Fibroblast of villous mesenchyme (primary cell): ENCODE measurements at places on chromosomes 11 and 22. TPM values are rescaled to one million over a fixed set of nuclear protein-coding genes. Genes with fewer than 3 reads are reported as not detected.

- peak; percentile 57 for DNase-seq
Observed at GRCh38 chr11:58576887-58577471, 1.3 kb upstream of the LPXN start.

DNA sequence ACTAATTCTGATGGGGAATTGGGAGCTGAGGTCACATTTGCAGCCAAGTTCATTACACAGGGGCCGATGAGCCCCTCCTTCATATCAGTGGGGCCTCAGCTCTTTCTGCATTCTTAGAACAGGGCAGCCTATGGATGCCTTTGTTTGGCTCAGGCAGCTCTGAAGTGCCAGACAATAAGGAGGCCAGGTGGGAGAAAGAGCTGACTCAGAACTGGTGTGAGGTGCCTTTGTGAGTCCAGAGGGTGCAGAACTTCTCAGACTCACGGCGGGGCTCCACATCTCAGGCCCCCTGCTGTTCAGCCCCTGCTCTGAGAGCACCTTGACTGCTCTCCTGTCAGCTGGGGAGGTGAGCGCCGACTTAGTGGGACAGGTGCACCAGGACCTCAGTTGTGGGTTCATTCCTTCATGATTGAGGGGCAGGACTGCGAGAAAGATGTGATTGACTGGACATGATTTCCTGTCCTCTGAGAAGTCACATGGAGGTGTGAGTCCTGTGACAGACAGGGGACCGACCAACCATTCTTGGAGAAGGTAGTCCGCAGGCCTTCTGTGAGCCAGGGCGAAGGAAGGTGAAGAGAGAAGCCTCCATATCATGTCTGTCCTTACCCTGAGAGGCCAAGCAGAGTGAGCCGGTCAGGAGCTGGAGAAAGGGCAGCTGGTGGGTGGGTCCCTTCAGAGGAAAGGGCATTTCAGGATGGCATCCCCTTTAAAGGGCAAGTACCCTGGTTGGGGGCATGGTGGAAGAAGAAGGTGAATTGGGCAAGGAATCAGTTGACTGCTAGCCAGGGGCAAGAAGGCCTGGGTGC lies 245.0 kb upstream of the TBCEL start:
- DNase-seq: no peak

The GTSE1 gene
- total RNA-seq: 7.4 and 10.4 TPM in 2 replicates

The UPK3A gene
- total RNA-seq: not detected in 2 replicates

GRCh38 chr11:34595391-34595790 lies 25.5 kb upstream of the EHF start:
- DNase-seq: no peak

DNA sequence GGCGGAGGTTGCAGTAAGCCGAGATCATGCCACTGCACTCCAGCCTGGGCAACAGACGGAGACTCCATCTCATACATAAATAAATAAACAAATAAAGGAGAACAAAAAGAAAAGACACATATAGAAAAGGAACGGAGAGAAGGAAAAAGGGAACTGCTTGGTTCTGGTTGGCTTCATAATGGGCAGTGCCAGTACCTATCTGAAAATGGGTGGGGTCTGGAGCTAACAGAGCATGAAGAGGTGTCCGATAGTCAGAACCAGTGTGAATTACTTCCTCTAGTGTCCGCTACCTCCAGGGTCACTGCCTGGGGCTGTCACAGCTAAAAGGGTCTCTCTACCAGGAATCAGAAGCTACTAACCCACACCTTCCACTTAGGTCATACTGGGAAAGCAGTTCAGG lies 27.2 kb upstream of the TTC28 start:
- DNase-seq: no peak

- DNase-seq: peak; percentile 50
Observed at GRCh38 chr11:86660088-86660487, 12.3 kb downstream of the ME3 start.

The MOGAT2 gene
- not detected in 2 replicates for total RNA-seq

The TMEM191B gene
- 1.3 and 2.3 TPM in 2 replicates for total RNA-seq

The CEND1 gene
- total RNA-seq: 0.43 and 0.64 TPM in 2 replicates

The PANX3 gene
- total RNA-seq: under 0.01 TPM in 1 of 2 replicates, not detected in the other

DNA sequence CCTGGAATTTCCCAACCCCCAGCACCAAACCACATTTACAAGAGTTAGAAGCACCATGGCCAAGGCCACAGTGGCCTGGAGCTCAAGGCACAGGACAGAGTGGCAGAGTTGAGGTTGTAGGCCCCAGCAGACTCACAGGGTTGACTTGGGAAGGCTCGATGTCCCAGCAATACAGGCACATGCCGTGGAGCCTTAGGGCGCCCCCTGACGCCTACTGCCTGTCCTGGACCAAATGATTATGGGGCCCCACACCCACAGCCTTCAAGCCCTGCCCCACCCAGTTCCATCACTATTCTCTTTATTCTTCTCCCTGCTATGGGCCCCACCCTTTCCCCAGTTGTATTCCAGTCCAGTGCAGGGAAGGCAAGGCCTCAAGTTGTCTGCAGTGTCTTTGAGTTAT lies at the start of gene CCDC179:
TSS of gene CCDC179 (minus strand) at position 234 of the 400 bp plus-strand sequence. CDS start at position 181, 53 bp downstream.
- no peak for DNase-seq

The TRAF6 gene
- 9.0 and 13.4 TPM in 2 replicates for total RNA-seq

- peak; percentile 64 for DNase-seq
Observed at GRCh38 chr22:44366372-44367300, 53.9 kb upstream of the SHISAL1 start.

DNA sequence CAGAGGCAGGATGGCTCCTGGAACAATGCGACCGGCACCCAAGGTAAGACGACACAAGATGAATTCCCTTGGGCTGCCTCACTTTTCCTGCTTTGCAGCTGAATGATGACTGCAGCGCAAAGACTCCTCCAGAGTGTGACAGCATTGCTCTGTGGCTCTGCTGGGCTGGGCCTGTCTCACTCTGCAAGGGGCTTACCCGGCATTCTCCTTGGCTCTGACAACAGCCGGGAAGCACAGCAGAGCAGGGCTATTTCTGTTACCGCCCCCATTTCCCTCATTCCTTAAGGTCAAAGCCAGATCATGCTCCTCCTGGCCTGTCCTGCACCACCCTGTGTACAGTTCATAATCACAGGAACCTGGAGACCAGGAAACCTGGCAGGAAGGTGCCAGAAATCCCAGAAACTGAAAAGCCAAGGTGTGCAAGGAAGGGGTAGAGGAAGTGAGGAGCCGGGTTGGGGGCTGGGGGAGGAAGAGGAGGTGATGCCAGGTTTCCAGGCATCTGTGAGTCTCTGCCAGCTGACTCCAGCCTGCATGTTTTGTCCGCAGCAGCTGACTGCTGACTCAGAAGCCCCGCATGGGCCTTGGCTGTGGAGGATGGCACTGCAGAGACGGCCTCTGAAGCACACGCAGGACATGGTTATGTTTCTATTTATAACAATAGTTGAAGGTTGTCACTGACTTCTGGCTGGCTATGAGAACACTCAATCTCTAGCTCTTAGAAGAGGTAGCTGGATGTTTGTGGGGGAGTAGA lies 113.6 kb downstream of the MICAL3 start:
- DNase-seq: peak; percentile 85

DNA sequence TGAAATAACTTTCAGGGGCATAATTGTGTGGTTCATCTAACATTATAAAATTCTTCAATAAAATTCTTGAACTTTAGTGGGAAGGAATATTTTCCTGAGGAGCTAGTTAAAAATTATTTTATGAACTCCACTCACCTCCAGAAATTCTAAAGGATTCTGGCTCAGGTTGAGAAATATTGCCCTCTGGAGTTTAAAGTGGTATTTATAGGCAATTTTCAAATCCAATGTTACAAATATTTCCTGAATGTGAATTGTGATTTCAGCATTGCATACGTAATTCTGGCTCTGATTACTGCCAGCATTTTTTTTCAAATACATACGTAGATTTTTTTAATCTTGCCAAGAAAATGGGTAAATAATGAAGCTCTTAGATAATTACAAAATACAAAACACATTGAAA lies 598.2 kb upstream of the ANO3 start:
- DNase-seq: no peak

DNA sequence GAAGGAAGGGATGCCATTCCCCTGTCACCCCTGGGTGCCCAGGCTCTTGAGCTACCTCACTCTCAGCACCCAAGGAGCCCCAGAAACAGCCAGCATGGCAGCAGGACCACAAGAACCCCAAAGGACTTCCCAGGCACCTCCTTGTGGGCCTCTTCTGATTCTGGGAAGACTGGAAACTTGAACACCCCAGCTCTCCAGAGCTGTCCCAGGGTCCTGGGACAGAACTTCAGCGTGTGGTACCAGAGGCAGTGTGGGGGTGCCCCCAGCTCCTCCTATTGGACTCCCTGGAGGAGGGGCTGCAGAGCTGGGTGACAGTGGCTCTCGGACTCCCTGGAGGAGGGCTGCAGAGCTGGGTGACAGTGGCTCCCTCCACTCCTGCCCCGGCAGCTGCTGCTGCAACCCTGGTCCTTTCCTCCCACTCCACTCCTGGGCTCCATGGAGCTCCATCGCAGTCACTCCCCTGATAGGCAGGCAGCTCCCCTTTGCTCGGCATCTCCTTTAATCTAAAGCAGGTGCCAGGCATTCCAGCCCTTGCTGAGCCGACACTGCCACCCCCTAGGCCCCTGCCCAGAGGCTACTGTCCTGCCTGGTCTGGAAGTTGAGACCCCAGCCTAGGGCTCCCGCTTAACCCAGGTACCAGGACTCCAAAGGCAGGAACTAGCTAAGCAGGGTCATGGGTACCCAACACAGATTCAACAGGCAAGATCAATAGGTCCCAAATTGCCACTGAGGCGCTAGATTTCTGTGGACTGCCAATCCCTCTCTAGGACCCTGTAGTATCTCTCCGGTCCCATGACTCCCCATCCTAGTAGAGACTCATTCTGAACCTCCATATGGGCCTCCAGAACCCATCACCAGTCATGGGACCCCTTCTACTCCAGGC lies 2.7 kb downstream of the BCL9L start:
- no peak for DNase-seq

GRCh38 chr11:312092-312816 lies 1.6 kb upstream of the IFITM1 start:
- no peak for DNase-seq

DNA sequence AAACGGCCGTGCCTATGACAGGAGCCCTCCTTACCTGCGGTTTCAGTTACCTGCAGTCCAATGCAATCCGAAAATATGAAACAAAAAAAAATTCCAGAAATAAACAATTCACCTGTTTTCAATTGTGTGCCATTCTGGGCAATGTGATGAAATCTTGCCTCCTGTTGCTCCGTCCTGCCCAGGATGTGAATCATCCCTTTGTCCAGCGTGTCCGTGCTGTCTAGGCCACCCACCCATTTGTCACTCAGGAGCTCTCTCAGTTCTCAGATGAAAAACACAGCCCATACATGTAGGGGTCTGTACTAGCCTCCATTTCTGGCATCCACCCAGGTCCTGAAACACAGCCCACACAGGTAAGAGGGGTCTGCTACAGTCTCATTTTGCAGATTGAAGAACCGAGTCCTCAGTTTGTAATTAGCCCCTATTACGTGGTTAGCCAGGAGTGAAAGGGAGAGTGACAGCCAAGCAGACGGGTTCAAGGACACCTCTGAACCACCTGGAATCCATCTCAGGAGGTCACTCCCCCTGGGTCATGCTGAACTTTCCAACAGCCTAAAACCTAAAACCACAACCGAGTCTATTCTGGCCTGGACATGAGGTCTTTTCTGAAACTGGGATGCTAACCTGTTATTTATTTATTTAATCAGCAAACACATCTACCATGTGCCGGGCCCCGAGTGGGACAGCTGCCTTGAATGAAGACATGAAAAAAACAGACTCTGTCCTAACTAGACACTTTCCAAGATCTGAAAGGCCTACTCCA lies 317.2 kb downstream of the SHANK2 start:
- no peak for DNase-seq

GRCh38 chr11:10655227-10655626 lies 38.3 kb downstream of the IRAG1 start:
- no peak for DNase-seq

DNA sequence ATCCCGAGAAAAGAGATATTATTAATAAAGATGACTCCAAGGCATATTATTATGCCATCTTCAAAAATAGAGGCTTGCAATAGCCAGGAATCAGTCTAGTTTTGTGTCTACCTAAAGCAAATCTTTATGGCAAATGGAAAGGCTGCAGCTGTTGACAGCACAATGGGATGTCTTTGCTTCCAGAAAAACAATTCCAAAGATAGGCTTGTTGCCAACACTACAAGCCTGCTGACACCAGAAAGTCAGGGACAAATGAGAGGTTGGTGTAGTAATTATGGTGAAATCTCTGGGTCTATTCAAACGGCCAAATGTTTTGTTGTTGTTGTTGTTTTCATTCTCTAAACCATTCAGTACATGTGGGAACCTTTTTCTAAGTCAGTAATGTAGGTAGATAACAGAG lies 101.8 kb downstream of the LUZP2 start:
- no peak for DNase-seq

The GGTLC3 gene
- not detected in 2 replicates for total RNA-seq

DNA sequence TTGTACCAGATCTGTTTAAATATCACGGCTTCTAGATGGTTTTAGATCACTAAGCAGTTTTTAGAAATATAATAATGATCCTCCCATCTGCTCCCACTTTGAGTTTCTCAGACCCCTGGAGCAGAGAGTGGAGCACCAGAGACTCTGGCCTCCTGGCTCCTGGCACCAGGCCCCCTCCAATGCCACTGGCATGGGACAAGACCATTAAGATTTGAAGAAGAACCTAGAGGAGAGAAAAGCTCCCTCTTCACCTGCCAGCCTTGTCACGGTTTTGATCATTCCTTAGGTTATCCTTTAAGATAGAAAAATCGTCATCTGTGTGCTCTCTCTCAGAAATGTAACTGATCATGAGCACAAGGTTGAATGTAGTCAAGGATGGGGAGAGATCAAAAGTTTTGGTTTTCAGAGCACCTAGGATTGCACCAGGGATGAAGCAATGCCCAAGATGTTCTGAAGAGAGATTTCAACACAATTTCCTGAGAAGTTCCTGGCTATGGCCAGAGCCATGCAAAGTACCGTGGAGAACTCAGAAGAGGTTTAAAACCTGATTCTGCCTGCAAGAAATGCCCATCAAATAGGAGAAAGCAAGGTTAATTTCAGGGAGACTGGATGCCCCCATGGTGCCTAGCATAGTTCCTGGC lies 22.2 kb downstream of the IL10RA start:
- no peak for DNase-seq

- DNase-seq: no peak
Observed at GRCh38 chr11:29309992-29310391, 706.8 kb downstream of the KCNA4 start.

GRCh38 chr11:28400331-28401100 lies 292.3 kb downstream of the METTL15 start:
- peak; percentile 77 for DNase-seq

DNA sequence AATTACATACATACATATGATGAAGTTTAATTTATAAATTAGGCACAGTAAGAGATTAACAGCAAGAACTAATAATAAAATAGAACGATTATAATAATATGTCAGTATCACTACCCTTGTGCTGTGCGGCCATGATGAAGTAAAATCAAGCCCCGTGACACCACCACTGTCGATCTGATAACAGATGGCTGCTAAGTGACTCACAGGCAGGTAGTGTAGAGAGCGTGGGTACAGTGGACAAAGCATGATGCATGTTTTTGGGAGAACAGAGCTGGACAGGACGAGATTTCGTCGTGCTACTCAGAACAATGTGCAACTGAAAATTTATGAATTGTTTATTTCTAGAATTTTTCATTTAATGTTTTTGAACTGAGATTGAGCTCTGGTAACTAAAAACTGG lies 108.4 kb upstream of the TIMP3 start:
- peak; percentile 8 for DNase-seq
